ENCODE measurements at places on chromosomes 11 and 22.

GRCh38 chr11:2209370-2209801, 37.8 kb upstream of the TH start:
- DNase-seq: no peak

GRCh38 chr11:12539572-12539971, 134.6 kb upstream of the TEAD1 start:
- peak; percentile 90 for DNase-seq

GRCh38 chr22:47849576-47849975, 1087.1 kb downstream of the TBC1D22A start:
- no peak for DNase-seq

DNA sequence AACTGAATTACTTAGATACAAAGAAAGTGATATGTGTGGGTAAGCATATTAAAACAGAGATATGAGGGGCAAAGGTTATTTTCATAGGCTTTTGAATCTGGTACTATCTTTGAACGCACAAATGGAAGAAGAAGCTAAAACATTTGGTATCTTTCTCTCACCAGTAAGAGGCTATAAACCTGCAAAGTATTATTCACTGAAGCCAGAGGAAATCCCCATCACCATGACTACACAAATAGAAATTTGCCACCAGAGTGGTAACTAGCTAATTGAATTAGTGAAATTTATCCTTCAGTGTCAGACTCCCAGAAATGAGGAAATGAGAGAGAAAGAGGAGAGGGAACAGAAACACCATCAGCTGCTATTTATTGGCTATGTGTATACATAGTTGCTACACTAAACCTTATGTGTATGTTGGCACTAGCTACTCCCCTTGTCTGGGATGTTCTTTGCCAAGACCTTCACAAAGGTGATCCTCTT, 503.4 kb downstream of the DLG2 start:
- no peak for DNase-seq

- DNase-seq: no peak
These were observed 102.7 kb downstream of the BCR start for GRCh38 chr22:23282986-23283385.

DNA sequence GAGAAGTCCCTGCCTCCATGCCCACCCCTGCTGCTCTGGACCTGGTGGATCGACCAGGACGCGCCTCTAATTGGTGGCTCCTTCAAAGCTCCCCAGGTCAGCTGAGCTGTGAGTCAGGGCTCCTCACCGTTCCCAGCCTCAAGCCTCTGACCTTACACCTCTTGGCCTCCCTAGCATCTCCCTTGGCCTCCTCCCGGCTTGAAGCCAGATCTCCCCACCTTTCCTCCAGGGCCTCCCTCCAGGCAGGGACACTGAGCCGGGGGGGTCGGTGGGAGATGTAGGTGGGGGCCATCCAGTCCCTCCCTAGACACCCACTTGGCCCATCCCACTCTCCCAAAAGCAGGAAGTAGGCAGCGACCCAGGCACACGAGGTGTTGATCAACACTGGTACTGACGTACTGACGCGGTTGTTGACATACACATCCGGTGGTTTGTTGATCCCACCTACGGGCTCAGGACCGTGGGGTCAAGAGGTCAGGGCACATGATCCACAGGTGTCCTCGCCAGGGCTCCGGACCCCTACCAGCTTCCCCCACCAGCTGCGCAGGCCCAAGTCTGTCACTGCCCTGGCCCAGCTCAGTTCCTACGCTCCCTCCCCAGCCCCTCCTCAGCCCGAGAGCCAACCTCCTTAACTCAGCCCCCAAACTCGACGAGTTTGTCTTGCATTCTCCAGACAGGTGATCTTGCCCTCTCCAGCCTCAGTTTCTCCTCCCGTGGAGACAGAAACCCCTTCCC, 802 bp downstream of the ATG2A start:
- DNase-seq: peak; percentile 70

GRCh38 chr22:31229402-31230079, 17.4 kb downstream of the LIMK2 start:
- no peak for DNase-seq

DNA sequence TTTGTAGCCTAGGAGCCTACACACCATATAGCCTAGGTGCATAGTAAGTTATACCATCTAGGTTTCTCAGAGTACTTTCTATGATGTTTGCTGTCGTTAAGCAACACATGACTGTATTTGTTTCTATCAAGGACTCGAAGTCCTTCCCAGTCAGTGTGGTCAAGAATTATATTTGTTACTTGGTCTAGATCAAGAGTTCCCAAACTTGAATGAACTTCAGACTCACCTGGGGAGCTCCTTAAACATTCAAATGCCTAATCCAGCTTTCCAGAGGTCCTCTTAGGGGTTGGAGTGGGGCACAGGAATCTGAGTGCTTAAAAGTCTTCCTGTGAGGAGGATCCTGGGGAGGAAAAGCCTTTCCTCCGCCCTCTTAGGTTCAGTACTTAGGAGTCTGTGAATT, 41.5 kb upstream of the PAMR1 start:
- DNase-seq: no peak

DNA sequence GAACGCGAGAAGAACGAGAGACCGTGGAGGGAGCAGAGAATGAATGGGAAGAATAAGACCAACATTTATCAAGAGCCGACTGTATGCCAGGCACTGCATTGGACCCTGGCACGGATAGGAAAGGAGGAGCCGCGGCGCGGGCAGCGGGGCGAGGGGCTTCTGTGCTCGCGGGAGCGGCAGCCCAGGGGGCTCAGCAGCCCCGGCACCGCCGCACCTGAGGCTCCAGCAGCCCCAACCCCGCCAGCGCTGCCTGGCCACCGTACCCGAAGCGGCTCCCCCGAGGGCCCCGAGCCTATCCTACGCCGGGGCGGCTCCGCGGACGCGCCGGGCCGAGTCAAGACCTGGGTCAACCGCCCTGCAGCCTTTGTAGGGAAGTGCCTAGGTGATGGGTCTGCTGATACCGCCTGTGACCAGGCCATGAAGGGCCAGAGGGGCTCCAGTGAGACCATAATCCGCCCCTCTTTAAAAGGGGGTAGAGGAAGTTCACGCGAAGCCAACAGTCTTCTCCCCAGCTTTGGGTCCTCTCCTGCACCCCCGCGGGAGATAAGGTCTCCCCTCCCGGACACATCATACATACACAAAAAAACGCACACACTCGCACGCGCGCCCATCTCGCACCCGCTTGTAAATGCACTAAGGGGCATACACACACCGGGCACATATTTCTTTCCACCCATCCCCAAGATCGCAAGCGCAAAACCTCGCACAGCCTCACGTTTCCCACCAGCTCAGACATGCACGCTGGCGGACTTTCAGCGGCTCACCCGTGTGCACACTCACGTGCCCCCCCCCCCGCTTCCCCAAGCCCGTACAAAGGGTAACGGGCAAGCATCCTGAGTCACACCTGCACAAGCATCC, 935 bp upstream of the RTN4RL2 start:
- DNase-seq: no peak

DNA sequence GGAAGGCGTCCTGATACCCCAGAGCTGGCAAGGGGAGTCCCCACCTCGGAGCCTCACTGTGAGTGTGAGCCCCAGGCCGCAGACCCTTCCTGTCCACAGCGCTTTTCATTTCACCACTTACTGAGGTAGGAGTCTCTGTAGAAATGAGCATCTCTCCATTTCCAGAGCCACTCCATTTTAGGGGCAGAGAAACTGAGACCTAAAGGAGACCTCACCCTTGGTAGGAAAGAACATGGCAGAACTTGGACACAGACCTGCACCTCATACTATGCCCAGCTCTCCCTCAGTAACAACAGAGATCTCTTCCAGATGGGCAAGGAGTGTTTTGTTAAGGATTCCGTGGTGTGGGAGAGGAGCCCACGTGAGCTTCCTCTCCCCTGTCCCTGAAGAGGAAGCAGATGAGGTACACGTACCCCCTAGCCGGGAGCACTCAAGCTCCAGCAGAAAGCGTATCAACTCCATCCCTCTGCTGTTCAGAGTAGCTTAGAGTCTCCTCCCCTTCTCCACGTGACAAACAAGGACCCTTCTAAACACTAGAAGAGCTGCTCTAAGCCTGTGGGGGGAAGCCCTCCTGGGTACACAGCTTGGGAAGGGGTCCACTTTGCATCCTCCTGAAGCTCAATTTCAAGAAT, 532 bp upstream of the VSIG2 start:
- no peak for DNase-seq

DNA sequence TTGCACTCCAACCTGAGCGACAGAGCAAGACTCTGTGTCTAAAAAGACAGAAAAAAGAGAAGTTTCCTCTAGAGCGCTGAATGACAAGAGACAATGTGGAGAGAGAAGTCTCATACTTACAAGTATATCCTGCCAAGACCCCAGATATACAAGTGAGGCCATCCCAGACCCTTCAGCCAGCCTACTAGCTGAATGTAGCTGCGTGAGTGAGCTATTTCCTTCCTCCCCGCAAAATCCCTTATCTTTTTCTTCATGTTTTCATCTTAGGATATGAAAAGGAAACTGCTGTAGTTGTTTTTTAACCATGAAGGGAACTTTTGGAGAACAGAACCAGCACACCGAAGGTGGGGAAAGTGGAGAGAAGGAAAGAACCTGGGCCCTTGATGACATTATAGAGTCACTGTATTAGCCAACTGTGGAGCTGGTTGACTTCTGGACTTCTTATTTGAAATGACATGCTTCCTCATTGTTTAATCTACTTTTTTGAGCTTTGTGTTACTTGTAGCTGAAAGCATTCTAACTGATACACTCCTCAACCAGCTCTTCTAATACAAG, 4.4 kb upstream of the DDX17 start:
- DNase-seq: no peak

- DNase-seq: no peak
These were observed 1.6 kb upstream of the THOC5 start for GRCh38 chr22:29555065-29555644.

DNA sequence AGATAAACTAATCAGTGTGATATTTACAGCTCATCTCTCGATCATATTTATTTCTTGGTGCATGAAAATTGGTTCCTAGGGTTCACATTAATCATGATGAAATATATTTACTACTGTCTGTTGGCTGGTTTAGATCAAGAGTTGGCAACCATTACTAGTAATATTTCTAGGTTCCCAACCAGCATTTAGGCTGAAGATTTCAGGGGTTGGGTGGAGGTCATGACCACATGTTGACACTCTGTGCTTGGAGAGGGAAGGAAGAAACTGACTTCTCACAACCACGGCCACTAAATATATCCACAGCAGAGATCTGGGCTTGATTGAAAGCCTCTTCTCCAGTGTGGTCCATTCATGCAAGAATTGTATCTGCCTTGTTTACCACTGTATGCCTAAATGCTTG, 87.9 kb downstream of the ALX4 start:
- DNase-seq: peak; percentile 40

- DNase-seq: peak; percentile 50
These were observed 335 bp downstream of the TMEM138 start for GRCh38 chr11:61362542-61362875.

GRCh38 chr11:111450480-111451320, 61.5 kb downstream of the BTG4 start:
- no peak for DNase-seq

- no peak for DNase-seq
These were observed 310.8 kb downstream of the DDX10 start for GRCh38 chr11:108975641-108976071.
